ENCODE measurements at places on chromosomes 16 and 17.

GRCh38 chr17:28547096-28547622 is 5.3 kb downstream of the UNC119 start:
- DNase-seq, result no peak

GRCh38 chr16:47712276-47713224 is 251.4 kb downstream of the PHKB start:
- no peak for DNase-seq

- no peak for DNase-seq
Measured at GRCh38 chr17:34393401-34393800, 30.4 kb upstream of the CCL1 start.

GRCh38 chr17:70102531-70102930 is 27.5 kb downstream of the KCNJ16 start:
- no peak for DNase-seq

GRCh38 chr16:81997738-81998137 is 13.5 kb downstream of the SDR42E1 start:
- no peak for DNase-seq
